ENCODE measurements at places on chromosomes 3 and 15.

DNA sequence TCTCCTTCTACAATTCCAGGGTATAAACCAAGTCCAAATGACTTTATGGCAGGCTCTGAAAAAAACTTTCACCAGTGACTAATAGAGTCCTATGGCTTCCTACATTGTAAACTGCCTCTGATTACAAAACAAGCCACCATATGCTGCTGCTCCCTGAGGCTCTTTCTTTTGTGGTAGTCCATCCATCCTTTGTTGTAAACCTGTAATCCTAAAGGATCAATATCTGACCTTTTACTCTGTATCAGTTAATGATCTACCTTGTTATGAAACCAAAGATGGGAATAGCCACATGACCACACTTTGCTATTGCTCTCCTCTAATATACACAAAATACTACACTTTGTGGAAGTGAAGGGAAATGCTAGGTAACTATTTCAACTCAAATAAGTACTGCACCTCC, 434.7 kb upstream of the AGTR1 start:
- DNase-seq: no peak

DNA sequence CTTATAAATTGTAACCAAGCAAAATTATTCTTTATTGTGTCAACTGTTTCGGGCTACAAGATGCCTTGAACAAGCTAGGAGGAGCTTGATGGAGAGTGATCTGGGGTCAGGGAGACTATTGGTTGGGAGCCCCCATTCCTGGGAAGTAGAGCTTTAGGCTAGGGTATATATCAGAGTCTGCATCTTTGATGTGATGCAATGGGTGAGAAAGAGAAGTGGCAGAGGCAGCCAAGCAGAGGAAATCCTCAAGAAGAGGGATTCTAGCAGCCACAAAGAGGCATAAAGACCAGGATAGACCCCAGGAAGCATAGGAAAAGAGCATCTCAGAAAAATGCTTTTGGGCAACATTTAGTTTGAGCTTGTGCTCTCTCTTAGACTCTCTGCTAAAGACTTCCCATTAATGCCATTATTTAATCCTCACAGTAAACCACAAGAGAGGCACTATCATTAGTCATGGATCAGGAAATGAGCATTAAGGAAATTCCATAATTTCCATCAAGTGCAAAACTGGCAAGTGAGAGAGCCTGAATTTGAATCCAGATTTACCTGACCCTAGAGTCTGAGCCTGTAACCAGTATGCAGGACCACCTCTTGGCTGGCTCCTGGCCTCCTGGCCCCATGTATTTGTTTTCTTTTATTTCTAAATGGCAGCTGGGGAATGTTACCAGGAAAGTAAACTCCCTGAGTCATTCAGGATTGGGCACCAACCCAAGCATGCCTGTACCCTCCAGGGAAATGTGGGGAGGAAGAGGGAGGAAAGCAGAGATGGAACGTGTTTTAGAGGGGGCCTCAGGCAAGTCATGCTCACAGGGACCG, 118.7 kb downstream of the RPL22L1 start:
- DNase-seq: no peak

DNA sequence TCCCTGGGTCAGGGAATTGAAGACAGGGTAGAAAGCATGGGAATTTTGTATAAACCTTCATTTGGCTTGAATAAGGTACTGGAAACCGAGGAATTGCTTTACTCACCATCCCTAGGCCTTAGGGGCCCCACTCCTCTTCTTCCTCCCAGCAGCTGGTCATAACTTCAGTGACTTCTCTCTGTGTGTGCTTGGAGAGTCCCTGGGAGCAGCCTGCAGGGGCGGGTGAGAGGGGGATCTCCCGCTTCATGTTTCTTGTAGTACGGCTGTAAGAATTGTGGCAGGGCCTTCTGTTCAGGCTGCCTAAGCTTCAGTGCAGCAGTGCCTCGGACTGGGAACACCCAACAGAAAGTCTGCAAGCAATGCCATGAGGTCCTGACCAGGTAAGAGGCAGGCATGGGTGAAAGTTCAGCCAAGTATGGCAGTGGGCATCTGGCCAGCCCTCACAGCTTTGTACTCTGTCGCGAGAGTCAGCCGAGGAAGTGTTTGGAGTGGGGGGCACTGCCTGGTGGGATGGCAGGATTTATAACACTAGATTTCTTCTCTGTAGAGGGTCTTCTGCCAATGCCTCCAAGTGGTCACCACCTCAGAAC, 1.7 kb upstream of the DNAJC17 start:
- no peak for DNase-seq

DNA sequence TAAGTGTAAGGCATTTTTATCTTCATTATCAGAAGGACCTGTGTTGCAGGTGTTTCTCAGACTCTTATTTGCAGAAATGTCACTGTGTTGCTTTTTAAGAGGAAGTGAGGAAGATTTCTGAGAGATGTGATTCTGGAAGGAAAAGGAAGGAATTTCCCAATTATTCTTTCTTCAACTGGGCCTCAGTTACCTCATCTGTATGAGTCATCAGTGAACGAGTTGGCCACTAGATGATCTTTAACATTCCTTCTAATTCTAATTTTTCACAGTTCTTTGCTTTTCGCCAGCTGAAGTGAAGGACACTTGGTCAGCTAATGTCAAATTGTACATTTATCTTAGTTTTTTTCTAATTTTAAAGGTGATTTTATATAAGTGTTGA, 28.9 kb downstream of the CLEC3B start:
- no peak for DNase-seq

GRCh38 chr15:100048736-100049135, 293.0 kb downstream of the ADAMTS17 start:
- DNase-seq: no peak

DNA sequence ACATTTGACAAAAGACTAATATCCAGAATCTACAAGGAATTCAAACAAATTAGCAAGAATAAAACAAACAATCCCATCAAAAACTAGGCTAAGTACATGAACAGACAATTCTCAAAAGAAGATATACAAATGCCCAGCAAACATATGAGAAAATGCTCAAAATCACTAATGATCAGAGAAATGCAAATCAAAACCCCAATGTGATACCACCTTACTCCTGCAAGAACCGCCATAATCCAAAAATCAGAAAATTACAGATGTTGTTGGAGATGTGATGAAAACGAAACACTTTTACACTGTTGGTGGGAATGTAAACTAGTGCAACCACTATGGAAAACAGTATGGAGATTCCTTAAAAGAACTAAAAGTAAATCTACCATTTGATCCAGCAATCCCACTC, 79.4 kb downstream of the SNTN start:
- DNase-seq: no peak

- DNase-seq: no peak
These were observed 6.1 kb downstream of the GLYCTK start for GRCh38 chr3:52293491-52294319.

DNA sequence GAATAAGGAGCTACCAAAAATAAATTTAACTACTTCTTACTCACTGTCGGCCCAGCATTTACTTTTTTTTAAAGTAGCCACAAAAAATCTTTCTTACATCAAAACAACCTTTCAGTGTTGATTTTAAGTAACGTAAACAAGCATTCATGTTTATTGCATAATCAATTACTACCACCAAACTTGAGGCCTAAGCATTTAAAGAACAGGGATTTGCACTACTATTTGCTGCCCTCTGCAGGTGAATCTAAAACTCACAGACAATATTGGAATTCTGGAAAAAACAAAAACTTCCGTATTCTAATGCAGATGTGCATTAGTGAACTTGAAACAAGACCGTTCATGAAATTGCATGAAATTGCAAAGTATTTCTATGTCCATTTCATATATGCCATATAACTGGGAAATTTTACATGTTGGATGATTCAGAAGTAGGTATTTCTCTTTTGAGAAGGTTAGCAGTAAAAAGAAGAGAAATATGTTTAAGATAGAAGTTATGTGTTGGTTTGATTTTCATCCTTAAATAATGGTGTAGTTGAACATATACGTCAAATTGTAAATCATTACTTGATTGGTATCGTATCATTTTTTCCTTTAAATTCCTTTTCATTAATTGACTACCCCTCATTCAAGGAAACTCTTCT, 55.6 kb downstream of the CGGBP1 start:
- no peak for DNase-seq

DNA sequence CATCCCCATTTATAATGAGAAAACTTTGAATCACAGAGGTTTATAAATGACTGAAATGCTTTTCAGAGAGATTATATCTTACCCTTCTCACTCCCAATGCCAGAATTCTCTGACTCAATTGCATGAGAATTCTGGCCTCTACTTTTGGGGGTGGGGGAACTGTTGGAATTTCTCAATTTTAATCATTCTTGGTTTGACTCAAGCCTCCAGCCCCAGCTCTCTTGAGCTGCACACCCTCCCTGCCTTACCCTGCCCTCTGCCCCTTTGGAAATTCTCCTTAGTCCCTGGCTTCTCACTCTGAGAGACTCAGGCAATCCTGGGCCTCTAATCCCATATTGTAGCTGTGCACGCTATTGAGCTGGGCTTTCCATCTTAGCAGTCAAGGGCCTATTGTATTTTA, 44.2 kb downstream of the ZNF589 start:
- DNase-seq: no peak

GRCh38 chr3:100044369-100044768, 69.9 kb downstream of the FILIP1L start:
- DNase-seq: no peak

GRCh38 chr3:127734754-127735473, 62.2 kb downstream of the ABTB1 start:
- DNase-seq: no peak

DNA sequence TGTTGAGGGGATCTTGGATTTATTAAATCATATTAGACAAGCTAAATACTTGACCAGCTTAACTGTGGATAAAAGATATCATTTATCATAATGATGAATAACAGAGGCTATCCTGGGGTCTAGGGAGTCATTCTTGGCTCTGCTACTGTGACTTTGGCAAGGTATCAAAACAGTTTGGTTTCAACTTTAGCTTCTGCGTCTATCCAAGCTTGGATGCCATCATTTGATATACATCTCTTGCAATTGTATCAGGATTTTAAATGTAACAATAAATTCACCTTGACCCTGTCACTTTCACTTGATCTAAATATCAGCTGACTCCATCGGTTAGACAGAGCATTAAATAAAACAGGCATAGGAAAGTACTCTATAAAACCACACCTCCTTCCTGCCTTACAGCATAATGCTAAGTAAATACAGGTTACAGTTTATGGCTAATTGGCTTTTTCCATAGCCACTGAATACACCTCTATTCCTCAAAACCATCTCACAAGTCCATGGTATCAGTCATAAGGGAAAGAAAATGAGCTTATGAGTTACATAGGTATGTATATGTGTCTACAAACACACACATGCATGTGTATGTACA, 262.9 kb downstream of the CTNNB1 start:
- no peak for DNase-seq

GRCh38 chr15:82530006-82530405, 10.3 kb downstream of the RPS17 start:
- no peak for DNase-seq

GRCh38 chr3:162170581-162170980, 674.0 kb downstream of the OTOL1 start:
- no peak for DNase-seq

DNA sequence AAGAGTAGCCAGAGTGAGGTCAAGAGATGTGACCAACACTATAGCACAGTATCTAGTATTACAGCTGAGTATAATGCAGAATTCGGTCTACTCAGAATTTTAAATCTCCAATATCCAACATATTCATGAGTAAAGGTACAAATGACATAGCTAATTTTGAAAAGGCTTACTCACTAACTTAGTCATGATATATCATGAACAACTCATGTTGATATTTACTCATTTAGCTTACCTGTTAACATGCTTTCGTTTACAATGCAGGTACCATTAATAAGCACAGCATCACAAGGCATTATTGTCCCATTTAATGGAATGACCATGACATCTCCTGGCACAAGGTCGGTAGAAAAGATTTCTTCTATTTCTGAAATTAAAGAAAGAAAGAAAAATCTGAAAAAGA, 36.9 kb downstream of the ATP13A3 start:
- no peak for DNase-seq

GRCh38 chr3:185504636-185505035, 5.8 kb upstream of the TMEM41A start:
- DNase-seq: no peak

DNA sequence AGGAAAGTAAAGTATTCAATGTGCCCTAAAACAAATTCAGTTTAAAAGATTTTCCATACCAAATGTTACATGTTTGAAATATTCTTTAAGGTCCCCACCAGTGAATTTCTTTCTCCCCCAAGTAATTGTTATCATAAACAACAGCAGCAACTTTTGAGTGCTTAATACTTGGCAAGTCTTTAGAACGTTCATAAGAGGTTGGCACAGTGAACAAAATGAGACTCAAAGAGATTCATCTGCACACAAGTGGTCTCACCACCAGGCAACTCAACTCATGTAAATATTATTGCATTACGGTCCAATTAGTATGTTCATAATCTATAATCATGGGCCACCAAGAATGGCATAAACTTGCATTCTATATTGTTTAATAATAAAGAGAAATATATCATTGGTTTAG, 98.7 kb downstream of the TBL1XR1 start:
- DNase-seq: no peak

- DNase-seq: no peak
These were observed 67.3 kb upstream of the ADPGK start for GRCh38 chr15:72850833-72851232.

GRCh38 chr3:16663854-16664712, 58.9 kb upstream of the DAZL start:
- no peak for DNase-seq

GRCh38 chr3:15180042-15180611, 25.9 kb upstream of the CAPN7 start:
- no peak for DNase-seq

All from stimulated activated CD4-positive, alpha-beta T cell treated with anti-CD3 and anti-CD28 coated beads, Interleukin-2, amount 100 ng/mL, for 24 hours (primary cell).